ENCODE measurements at places on chromosomes 4 and X. TPM values are rescaled to one million over a fixed set of nuclear protein-coding genes. Genes with fewer than 3 reads are reported as not detected.
A peak's percentile ranks its signal among the peaks of the same experiment; 100 is the strongest.

NPNT gene
- not detected for total RNA-seq

RIBC1 gene
- total RNA-seq = 2.6 TPM

HOPX gene
- 5.9 TPM for total RNA-seq

PAK3 gene
- total RNA-seq = 1.5 TPM

TLR8 gene
- 0.08 TPM for total RNA-seq

NWD2 gene
- not detected for total RNA-seq

FOXP3 gene
- 3.7 TPM for total RNA-seq

UGT2B17 gene
- total RNA-seq = not detected

- DNase-seq = no peak
Measured at GRCh38 chr4:166822386-166822785, 411.9 kb downstream of the SPOCK3 start.

DNA sequence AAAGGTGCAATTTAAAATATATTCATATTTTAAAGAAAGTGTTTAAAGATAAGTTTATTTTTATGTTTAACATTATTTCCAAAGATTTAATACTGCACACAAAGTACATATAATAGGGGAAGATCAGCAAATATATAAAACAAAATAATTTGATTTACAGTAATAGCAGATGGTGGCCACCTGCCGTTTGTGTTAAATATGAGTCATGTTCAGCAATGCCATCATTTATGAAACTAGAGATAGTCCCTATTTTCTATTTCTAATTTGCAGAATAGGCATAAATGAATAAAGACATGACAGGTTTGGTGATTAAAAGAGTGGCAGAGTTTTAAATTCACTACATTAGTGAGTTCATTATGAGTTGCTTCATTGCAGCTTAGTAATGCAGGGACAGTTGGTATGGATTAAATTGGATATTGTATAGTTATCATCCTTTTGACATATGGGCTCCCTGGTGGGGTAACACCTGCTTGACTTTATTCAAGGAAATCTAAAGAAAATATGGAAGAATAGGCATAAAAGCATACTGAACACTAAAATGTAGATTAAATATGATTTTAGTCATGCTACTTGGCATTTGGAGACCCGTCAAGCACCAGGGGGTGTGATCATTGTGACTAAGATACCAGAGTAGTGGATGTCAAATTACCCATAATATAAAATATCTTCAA is 78.8 kb upstream of the BANK1 start:
- no peak for DNase-seq

DNA sequence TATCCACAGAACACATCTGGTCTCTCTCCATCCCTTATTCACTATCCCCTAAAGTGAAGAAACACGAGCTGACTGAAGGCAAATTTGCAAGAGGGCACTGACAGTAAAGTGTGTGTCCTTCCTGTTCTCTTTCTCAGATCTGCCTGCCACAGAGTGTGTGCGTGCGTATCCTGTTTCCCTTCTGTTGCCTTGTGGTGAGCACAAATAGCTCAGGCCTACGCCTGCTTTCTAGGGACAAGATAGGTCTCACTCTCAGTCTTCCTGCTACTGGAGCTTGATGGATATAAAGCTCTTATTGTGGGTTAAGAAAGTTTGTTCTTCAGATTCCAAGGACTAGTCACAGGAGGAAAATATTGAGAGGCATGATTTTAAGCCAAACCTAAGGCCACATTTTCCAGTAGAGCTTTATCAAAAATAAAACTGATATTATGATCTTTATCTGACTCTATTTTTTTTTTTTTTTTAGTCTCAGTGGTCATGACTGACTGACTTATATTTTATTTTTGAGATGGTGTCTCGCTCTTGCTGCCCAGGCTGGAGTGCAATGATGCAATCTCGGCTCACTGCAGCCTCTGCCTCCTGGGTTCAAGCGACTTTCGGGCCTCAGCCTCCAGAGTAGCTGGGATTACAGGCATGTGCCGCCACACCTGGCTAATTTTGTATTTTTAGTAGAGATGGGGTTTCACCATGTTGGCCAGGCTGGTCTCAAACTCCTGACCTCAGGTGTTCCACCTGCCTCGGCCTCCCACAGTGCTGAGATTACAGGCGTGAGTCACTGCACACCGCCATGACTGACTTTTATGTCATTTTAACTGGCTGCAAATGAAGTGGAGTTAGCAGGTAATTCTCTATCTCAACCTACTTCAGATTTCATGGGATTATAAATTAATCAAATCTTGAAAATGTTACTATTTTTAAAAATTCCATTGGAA is 140.3 kb upstream of the SH3RF1 start:
- peak; percentile 34 for DNase-seq

GRCh38 chrX:44914532-44915198 is 41.7 kb downstream of the KDM6A start:
- DNase-seq = no peak

Data from CD4-positive, alpha-beta T cell (primary cell).